Activated CD4-positive, alpha-beta T cell treated with anti-CD3 and anti-CD28 coated beads, Interleukin-10, Interleukin-2, amounts not matched to agents 100 ng/mL and 50 ng/mL, durations not matched to agents 16 hours and 8 hours (primary cell): ENCODE measurements at places on chromosomes 5 and 9.

DNA sequence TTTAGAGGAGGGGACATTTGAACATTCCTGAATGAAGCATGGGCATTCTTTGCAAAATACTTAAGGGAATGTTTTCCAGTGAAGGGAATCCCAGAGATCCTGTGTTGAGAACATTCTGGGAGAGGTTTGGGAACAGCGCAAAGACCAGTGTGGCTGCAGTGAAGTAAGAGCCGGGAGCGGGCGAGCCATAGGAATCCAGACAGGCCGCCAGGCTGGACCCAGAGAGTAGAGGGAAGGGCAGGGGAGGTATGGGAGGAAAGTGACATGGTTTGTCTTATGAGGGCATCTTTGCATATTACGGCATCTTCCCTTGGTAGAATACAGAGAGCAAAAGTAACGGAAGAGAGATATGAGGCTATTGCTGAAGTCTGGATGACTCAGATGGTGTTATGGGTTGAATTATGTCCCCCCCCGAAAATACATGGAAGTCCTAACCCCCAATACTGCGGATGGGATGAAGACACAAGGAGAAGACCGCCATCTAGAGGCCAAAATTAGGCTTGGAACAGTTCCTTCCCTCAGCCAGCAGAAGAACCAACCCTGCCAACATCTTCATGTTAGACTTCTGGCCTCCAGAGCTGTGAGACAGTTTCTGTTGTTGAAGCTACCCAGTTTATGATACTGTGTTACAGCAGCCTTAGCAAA lies 268.2 kb downstream of the MAST4 start:
- DNase-seq: peak; percentile 41

DNA sequence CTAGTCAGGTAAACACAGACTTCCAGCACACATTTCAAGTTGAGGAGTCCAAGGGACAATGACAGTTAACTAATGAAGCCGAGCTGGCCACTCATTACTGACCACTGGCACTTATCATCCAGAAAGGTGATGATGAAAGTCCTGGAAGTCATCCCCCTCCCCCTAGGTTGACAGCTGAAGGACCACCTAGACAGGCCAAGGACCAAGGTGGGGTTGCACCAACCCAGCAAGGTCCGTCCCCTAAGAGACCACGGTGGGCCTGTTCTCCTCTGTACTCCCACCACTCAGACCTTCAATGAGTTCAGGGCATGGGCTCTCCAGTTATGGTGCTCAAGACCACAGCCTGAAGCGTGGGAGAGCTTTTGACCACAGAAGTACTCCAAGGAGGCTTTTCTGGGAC lies 13.2 kb downstream of the P4HA2 start:
- no peak for DNase-seq

GRCh38 chr9:114410910-114411309 lies 23.1 kb upstream of the AKNA start:
- DNase-seq: no peak

DNA sequence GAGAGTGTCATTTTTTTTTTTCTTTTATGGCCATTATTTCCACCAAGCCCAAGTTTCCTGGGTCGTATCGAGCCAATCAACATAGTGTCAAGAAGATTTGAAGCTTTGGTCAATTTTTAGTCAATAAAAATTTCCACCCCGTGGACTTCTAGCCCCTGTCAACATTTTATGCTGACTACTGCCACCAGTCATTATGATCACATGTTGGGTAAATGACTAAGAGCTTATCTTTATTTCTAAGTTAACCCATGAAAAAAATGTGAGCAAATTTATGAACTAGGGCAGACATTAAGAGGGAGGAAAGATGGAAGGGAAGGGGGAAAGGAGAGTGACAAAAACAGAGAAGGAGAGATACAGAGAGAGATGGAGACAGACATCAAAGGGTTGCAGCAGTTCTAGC lies 143.5 kb upstream of the ALDH1B1 start:
- no peak for DNase-seq

DNA sequence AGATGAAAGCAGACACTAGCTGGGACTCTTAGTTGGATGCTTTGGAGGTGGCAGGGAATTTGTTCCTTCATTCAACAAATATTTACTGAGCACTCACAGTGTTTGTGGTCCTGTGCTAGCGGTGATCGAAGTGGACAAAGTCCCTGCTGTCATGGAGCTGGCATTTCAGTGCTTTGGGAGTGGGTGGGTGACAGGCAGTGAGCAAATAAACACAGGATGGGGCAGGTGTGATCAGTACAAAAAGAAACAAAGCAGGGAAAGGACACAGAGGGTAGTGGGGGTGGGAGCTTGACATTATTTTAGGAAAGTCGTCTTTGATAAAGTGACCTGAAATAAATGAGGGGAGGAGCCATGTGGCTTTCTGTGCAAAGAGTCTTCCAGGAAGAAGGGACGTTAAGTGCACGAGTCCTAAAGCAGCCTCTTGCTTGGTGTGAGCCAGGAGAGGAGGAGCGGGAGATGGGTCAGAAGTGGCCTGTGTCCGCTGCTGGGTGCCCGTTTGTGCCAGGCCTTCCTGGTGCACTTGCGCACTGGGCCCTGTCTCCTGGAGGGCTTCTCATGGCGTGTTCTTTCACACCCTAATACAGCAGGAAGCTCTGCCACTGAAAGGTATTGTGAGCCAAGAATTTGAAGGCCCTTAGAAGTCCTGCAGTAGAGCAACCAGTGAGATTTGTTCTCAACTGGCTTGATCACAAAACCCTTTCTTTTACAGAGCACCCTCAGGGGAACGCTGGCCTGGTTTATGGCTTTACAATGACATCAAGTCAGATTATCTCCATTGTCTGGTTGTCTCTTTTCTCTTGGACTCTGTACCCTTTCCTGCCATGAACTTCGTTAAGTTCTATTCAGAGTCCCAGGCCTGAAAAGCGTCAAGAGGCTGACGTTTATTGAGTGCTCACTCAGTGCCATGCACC lies 14.8 kb downstream of the NDST1 start:
- no peak for DNase-seq

DNA sequence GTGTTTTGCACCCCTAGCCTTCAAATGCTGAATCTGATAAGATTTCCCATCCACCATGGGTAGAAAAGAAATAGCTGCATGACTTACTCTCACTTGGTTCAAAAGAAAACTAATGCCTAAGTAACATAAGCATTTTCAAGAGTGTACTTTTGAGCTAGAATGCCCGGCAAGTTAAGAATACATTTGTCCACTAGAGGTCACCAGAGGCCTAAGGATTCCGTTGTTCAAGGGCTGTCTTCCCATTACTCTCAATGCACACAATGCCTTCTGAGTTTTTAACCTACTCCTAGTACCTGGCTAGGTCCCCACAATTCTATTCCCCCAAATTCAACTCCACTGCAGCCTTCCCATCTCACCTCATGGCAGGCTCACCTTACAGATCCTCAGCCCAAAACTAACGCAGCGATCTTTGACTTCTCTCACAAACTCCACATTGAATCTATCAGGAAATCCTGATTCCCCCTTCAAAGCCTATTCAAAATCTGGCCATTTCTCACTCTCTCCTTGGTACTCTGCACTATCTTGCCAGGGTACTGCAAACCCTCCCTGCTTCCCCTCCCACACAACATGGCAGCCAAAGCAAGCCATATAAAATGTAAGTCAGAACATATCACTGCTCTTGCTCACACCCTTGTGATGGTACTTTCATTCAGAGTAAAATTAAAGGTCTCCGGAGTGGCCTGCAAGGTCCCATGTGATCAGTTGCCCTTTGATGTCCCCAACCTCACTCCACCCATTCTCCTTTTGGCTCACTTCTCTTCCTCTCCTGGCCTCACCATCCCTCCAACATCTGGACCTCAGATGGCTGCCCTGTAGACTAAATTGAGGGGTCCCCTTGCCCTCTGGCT lies 13.4 kb downstream of the OXCT1 start:
- DNase-seq: peak; percentile 77

DNA sequence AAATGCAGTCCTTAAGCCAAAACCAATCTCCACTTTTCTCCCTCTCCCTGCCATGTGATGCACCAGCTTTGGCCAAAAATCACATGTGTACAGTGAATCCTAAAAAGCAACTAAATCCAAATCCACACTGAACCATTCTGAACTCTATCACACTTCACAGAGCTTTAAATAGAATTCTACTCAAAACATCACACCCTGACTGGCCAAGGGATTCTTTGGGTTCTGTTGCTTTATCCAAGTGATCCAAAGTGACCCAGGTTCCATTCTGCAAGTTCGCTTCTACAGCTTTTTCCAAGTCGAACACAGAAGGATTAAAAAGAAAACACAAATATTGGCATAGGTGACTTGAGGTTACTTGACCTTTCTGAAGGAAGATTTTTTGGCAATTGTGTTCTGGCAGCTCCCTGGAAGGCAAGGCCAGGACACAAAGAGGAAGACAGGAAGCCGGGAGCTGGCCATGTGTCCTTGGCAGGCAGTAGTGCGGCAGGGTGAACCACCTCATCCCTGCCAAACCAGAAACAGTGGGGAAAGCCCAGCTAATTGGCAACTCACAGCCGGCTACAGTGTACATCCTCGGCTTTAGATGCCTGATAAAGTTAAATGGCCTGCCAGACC lies 115.0 kb downstream of the NFIB start:
- DNase-seq: no peak

DNA sequence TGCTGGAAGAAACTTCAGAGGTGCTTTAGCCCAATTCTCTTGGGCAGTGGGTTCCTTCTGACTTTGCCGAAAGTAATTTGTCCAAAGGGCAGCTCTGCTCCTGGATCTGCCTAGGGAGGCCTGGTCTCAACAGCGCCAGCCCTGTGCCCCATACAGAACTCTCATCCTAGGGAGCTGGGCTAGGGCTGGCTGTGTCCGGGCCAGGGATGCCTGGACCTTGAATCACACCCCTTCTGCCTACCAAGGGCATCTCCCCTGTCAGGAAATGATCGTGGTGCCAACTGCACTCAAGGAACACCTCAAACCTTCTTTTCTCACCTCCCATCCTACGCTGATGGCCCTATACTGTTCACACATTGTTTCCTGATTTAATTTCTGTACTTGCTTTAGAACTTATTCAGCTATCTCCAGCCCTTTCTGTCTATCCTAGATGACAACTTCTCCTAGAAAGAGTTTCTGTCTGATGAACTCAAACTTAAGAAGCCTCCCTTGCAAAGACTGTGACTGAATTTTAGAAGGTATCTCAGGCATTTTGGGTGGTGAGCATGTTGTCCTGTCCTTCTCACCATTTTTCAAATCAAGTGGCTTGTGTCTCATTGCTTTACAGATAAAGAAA lies 37.4 kb upstream of the NFIB start:
- no peak for DNase-seq

- no peak for DNase-seq
Observed at GRCh38 chr5:65831276-65831675, 95.1 kb upstream of the ERBIN start.

DNA sequence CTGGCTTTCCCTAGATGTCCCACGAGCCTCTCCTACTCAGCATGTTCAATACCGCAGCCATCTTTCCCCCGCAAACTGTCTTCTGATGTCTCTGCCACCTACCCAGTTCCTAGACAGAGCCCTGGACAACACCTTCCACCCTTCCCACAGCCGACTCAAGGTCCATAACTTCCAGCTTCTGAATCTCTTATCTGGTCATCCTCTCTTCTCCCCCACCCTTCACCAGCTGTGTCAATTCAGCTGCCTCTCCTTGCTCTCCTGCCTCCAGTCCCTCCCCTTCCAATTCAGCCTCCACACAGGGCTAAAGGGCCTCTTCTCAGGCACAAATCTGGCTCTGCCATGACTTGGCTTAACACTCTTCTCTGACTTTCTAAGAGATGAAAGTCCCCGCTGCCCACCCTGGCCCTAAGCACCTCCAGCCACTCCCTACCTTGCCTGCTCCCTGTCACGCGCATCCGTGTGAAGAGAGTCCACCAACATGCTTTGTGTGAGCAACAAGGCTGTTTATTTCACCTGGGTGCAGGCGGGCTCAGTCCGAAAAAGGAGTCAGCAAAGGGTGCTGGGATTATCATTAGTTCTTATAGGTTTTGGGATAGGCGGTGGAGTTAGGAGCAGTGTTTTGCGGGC lies 25.2 kb downstream of the AQP7 start:
- DNase-seq: no peak

GRCh38 chr5:92402045-92402444 lies 1018.9 kb upstream of the ARRDC3 start:
- DNase-seq: no peak

DNA sequence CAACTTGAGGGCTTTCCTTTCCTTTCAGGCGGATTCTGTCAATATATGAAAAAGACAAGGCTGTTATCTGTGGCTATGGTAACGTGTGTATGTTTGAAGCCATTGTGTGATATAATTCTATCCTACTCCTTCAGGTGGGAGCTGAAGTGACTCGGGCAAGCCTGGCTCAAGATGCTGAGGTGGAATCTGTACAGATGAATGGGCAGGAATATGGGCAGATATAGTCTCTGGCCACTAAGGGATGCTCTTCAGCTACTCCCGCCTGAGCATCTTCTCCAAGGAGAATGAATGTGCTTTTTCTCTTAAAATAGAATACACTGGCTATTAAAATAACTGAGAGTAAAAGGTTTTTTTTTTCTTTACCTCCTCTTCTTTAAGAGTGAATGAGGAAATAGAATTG lies 244.8 kb downstream of the ADGRV1 start:
- no peak for DNase-seq

- DNase-seq: no peak
Observed at GRCh38 chr5:158398360-158399201, 539.6 kb upstream of the CLINT1 start.

GRCh38 chr5:118365718-118366117 lies 622.6 kb downstream of the DTWD2 start:
- no peak for DNase-seq

GRCh38 chr5:140134277-140134935 lies 8.7 kb downstream of the IGIP start:
- no peak for DNase-seq

GRCh38 chr5:168207450-168208029 lies 83.9 kb upstream of the WWC1 start:
- DNase-seq: no peak

DNA sequence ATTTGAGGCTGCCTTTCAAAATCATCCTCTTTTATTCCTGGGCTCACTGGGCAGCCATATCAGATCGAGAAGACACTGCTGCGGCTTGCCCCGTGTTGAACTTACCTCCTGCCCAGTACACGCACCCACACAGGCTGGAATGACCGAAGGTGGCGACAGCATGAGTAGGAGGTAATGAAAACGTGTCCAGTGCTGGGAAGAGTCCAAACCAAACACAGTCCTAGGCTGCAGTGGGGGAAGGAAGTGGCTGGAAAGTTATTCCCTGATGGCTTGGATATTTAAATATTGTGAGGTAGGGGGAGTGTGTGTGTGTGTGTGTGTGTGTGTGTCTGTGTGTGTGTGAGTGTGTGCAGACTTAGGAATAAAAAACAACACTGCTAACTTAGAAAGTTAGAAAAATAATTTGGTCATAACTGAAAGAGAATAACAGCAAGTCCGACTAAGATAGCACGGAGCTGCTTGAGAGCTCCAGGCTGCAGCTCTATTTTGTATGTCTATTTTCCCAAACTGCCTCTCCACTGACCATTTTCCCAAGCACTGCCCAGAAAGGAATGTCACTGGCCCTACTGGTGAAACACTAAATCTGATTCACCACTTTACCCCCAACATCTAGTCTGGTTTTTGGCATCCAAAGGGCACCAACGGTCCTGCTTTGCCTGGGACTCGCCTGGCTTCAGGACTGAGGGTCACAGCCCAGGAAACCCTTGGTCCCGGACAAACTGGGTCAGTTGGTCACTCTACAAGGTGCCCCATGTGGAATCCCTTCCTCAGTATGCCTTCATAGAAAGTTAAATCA lies 41.2 kb downstream of the ANKH start:
- DNase-seq: no peak
